ENCODE measurements at places on chromosomes 13 and 19.

GRCh38 chr13:100470866-100471505 is 117.6 kb downstream of the GGACT start:
- DNase-seq = no peak

DNA sequence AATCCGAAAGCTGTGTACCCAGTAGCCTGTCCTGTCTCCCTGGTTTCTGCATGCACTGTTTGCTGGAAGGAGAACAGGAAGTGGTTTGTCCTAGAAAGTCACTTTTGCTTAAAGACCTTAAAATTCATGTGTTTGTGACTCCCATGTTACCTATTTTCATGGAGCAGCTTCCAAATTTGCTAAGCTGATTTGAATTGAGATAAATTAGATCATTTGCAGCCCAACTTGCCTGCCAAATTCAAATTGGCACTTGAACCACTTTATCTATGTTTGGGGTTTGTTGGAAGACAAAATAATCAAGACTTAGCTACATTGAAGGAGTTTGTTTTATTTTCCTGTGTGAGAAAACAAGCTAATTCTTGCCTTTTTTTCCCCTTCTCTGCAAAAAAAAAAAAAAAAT is 532.5 kb downstream of the DIAPH3 start:
- no peak for DNase-seq

DNA sequence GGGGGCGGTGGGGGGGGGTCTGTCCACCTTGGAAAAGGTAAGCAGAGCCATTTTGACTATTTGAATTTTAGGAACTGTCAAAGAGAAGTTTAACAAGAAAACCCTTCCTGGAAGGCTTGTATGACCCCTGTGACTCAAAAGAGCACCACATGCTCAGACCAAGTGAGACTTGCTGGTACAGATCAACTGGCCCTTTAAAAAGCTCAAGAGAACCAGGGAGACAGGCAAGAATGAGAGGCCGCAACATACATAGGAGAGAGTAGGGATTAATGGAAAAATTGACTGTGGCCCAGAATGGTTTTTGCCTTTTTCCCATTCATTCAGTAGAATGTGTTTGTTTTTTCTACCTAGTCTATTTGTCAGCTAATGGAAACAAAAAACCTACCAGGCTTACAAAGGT is 26.2 kb upstream of the ATP8A2 start:
- DNase-seq = no peak

GRCh38 chr13:94143624-94144350 is 335.7 kb downstream of the DCT start:
- no peak for DNase-seq

DNA sequence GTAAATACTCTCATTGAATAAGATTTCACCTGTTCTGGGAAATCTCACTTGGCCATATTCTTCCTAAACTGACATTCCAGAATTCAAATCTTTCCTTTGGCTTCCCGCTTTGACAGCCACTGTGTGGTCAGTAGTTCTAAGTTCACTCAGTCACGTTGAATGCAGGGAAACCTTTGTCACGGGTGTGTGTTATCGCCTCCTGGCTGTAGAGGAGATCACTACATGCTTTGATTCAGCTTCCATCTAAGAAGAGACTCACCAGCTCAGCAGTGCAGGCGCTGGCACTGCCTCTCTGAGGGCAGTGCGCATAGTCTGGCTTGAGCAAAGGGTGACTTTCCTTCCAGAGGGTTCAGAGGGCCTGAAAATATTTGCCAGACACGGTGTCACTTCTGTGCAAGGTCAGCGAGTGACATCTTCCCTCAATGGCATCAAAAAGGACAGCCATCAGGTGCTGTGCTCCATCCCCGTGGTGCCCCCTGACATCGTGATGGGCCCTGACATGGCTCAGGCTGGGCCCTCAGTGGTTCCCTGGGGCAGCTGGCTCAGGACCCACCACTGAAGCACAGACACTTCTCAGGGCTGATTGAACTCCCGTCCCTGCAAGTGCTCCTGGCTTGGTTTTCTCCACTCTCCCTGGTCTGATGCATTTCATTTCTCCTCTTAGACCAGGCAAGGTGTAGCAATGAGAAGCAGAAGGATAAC is 635.4 kb upstream of the ARGLU1 start:
- DNase-seq = no peak

GRCh38 chr19:16342002-16342715 is 17.5 kb downstream of the KLF2 start:
- no peak for DNase-seq

DNA sequence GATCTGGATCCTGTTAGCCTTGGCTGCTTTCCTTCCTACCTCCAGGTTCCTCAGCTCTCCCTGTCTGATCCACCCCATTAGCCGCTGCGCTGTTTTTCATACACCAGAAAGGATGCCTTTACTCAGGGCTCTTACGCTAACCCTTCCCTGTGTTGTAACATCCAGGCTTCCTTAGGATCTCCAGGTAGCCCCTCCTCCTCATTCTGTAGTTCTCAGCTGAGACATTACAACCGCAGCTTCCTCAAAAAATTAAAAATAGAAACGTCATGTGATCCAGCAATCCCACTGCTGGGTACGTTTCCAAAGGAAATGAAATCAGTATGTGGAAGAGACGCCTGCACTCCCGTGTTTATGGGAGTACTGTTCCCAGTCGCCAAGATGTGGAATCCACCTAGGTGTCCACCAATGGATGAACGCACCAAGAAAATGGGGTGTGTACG is 18.4 kb upstream of the MYADM start:
- no peak for DNase-seq

DNA sequence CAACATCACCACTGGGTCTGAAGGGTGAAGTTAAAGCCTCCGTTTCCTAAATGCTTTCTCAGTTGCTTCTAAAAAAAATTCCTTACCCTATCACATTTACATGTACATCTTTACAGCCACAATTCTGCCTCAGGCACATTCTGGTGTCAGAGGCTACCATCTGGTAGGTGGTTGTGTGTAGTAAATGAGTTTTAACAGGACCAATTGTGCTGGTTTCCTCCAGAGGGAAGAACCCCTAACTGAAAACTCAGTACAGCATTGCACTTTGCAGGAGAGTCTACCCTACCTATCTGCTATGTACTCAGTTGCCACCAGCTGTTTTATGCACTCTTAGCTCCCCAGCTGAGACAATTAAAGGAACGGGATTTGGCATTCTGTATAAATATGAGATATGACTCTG is 1576.5 kb downstream of the PCDH9 start:
- DNase-seq = no peak

DNA sequence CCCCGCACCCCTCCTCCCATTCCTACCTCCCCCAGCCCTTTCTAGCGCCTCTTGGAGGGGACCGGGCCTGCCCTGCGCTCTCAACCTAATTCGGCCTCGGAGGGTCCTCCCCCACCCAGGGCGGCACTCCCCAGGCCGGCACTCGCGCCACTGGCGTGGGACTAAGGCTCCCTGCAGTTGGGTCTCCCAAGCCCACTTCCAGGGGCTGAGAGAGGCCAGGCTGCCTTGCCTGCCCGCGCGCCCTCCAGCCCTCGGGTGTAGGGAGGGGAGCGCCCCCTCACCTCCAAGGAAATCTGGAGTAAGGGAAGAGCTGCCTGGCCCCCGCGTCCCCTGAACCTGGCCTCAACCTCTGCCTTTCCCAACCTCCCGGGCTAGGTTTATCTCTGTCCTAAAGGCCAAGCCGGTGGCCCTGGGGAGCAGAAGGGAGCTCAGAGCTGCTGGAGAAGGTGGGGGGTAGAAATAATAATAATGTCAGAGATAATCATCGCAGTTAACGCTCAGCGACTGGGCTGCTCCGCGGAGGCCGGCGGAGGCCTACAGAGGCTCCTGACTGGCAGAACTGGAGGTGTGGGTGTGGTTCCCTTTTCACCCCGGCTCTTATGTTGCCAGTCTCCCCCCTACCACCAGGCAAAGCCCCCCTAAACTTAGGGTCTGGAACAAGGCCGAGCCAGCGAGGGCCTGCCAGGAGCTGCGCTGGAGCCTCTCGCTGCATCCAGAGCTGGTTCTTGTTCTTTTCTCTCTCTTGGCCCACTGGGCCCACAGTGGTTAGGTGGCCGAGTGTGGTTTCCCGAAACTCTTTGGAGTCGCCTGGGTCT is 9.6 kb downstream of the ZIC2 start:
- no peak for DNase-seq

- no peak for DNase-seq
Observed at GRCh38 chr19:10682397-10683063, 18.7 kb upstream of the QTRT1 start.

DNA sequence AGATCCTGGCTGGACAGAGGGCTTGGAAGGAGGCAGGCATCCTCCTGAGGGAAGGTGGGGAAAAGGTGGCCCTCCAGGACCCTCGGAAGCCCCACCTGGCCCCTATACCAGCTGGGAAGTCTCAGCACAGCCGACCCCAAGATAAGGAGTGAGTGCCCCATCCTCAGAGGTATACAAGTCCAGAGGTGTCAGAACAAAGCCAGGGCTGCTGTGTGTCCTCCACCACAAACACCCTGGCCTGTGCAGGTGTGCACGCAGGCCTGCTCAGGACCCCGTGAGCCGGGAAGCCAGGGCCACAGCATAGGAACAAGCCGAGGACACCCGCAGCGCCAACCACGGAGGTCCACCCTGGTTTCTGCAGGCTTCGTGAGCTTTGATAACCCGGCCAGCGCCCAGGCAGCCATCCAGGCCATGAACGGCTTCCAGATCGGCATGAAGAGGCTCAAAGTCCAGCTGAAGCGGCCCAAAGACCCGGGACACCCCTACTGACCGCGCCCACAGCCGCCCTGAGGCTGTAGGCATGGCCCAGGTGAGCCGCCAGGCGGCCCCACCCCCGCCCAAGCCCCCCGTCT is 68.6 kb downstream of the CELF5 start:
- DNase-seq = no peak

DNA sequence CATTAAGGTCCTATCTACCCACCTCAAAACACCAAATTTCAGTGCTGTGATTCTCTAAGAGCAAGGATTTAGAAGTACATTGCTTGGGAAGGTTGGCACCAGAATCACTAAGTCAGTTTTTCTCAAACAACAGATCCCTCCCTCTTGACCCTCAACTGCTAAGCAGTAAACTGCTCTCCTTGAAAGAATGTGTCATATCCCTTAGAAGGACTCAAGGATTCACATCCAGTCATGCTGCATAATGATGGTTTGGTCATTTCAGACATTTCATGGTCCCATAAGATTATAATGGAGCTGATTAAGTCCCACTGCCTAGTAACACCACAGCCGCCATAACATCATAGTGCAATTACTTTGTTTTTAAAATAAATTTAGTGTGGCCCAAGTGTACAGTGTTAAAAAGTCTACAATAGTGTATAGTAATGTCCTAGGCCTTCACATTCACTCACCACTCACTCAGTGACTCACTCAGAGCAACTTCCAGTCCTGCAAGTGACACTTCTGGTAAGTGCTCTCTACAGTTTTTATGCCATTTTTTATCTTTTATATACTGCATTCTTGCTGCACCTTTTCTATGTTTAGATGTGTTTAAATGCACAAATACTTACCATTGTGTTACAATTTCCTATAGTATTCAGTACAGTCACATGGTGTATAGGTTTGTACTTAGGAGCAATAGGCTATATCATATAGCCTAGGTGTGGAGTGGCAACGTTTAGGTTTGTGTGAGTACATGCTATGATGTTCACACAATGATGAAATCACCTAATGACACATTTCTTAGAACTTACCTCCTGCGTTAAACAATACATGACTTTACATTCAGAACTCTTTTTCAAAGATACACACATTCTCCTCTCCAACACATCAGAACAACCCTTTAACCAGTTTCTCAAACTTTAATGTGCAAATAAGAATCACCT is 15.7 kb upstream of the CCDC169 start:
- DNase-seq = no peak

DNA sequence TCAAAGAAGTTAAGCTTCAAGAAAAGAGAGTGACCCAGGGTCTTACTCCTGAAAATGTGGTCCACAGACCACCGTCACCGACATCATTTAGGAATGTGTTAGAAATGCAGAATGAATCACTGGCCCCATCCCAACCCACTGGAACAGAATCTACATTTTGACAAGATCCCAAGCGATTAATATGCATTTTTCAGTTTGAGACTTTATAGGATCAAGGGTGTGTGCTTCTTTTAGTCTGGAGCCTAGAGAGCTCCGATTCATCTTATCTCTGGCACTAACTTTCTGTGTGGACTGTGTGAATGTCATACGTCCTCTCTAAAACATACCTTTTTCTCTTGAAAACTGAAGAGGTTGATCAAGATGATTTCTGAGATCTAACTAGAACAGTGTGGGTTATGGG is 484.8 kb downstream of the MYO16 start:
- DNase-seq = no peak

DNA sequence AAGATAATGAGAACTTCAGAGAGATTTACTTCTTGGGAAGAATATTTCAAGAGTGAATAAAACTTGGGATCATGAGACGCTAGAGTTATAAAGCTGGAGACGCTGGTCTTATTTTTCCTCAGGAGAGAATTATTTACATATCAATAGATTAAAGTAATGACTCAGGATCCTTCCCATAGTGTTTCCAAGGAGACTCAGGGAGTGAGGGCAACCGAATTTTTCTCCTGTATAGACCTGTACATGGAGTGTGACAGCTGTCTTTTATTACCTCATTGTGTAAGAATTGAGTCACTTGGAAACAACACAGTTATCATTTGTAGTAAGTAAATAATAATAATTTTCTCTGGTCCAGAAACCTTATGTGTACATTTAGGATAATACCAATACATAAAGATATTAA is 1905.5 kb downstream of the OLFM4 start:
- DNase-seq = no peak

DNA sequence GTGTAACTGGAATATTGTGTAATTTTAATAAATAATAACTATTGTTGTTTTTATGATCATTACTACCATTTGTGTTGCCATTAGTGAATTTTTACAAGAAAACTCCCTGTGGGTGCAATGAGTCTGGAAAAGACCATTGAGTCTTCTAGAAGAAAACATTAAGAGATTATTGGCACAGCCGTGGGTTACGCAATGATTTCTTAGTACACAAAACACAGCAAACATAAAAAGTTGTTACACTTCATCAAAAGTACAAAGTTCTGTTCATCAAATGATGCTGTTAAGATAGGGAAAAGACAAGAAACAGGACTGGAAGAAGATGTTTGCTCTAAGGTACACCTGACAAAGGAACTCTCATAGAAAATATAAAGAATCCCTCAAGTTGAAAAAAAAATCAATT is 41.6 kb downstream of the ZNF331 start:
- DNase-seq = no peak

- DNase-seq = no peak
Observed at GRCh38 chr19:24140099-24140498, 53.1 kb downstream of the ZNF254 start.

DNA sequence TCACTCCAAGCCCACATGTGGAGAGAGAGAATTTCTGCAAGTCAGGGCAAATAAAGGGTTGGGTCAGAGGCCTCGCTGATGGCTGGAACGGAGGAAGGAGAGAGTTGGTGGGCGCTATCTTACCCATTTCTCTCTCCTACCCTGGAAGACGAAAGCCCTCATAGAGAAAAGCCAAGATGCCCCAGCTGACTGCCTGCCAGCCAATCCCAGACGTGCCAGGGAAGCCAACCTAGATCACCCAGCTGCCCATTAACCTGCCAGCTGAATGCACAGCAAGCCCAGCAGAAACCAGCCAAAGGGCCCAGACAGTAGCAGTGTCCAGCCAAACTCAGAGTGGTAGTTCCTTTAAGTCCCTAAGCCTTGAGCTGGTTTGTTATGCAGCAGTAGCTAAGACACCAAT is 167.0 kb upstream of the ZNF507 start:
- no peak for DNase-seq

GRCh38 chr13:41216160-41216559 is 21.8 kb upstream of the KBTBD7 start:
- DNase-seq = no peak

Data from NCI-H187 treated with DMSO at 0.1 percent for 48 hours (cell line).